ENCODE measurements at places on chromosomes 13 and 19. TPM values are rescaled to one million over a fixed set of nuclear protein-coding genes. Genes with fewer than 3 reads are reported as not detected.

DNA sequence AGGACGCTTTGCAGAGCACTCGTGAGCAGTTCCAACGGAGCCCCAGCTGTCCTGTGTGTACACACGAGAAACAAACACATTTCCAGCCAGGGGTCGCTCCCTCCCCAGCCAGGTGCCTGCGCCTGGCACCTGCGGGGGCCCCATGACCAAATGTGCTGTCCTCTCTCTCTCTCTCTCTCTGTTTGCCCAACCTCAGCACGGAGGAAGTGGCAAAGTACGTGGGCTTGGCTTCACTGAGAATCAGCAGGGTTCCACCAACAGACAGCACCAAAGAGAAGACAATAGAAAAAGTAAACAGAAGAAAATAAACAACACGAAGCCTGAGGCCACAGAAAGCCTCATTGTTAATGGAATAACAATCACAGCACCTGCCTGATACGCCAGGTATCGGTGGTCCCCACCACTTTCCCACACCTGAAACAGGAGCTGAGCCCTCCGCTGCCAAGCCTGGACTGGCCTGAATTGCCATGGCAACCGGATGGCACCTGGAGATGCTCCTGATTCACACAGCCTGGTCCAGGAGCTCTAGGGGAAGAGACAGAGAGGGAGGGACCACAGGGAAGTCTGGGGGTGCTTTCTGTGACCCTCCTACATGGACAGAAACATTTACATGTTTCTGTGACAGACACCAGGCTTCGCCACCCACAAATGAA lies 103.9 kb upstream of the CACNA1A start:
- peak; percentile 27 for DNase-seq
- no peak overlapping the region for H3K27ac ChIP-seq
- H3K4me3 ChIP-seq, result no peak overlapping the region
- no peaks in the 10 kb centered on the region for H3K36me3 ChIP-seq

Gene ADPRHL1
- total RNA-seq, result 2.8 TPM

DNA sequence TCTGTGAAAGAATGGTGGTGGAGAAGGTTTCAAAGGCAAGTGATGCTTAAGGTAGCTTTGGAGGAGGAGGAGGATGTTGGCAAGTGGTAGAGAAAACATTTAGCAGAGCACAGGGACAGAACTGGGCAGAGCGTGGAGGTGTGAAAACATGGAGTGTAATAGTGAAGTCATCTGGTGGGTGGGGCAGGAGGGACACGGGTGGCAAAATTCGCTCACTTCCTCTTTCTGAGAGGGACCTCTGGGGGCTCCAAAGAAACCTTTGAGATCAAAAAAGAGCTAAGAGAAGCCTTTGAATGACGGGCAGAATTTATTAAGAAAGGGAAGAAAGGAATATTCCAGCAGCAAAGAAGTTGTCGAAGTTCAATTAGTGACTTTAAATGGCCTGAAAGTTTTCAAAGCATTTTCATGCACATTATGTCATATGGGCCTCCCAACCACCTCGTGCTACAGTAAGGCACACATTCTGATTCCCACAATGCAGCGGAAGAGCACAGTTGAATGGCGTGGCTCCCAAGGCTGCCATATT lies 82.8 kb downstream of the STARD13 start:
- no peak for DNase-seq
- no peaks in the 10 kb centered on the region for H3K27me3 ChIP-seq
- no peak overlapping the region for H3K27ac ChIP-seq

Gene PSG6
- not detected for total RNA-seq

GRCh38 chr13:45249662-45250061 lies 48.8 kb upstream of the KCTD4 start:
- H3K4me1 ChIP-seq, result no peaks in the 10 kb centered on the region
- H3K27me3 ChIP-seq, result no peaks in the 10 kb centered on the region
- H3K36me3 ChIP-seq, result peaks cover 7% of the 10 kb centered on the region
- no peak for DNase-seq
- no peak overlapping the region for H3K27ac ChIP-seq

All from Calu3 (cell line).